OCI-LY7 (cell line): ENCODE measurements at places on chromosomes 4 and X. TPM values are rescaled to one million over a fixed set of nuclear protein-coding genes. Genes with fewer than 3 reads are reported as not detected.

HTRA3 gene
- total RNA-seq: not detected in 2 replicates

TENM3 gene
- total RNA-seq: not detected in 2 replicates

SPANXA1 gene
- total RNA-seq: not detected in 2 replicates

- no peak for DNase-seq
Measured at GRCh38 chr4:7195546-7196287, 3.4 kb downstream of the SORCS2 start.

DNA sequence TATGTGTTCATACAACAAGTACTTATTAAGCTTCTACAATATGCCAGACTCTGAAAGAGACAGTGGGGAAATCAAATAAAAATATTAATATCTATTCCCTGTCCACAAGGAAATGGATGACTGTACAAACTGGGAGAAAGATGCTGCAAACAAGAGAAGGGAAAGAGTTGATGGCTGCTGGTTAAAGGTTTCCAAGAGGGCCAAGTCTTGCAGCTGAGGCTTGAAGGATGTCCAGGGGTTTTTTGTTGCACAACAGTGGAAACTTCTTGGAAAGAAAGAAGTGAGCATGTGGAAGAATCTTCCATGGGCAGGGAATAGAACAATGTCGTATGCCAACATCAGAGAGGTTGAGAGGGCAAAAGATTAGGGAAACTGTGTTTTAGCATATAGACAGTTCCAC, 95.8 kb downstream of the MID1 start:
- DNase-seq: no peak

DNA sequence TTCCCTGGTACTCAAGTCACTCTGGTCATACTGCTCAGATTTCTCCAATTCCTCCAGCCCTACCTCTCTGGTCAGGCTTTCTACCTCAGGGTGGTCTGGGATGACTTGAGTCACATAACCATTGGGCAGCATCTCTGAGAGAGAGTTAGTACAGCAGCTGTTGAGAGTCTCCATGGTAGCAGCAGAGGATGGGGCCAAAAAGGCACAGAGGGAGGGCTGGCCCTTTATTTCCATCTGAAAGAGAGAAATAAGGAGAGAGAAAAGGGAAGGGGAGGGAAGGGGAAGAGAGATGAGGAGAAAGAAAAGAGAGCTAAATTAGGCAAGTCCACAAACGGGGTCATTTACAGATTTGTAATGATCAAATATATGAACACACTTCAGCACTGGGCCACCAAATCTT, 149.1 kb upstream of the ARHGEF9 start:
- DNase-seq: no peak

- DNase-seq: peak; percentile 37
Measured at GRCh38 chrX:25013632-25014365, 2.0 kb downstream of the ARX start.

GRCh38 chr4:130955520-130955919, 1859.6 kb downstream of the C4orf33 start:
- no peak for DNase-seq

- DNase-seq: no peak
Measured at GRCh38 chr4:175127314-175127713, 209.2 kb downstream of the ADAM29 start.
